ENCODE measurements at places on chromosomes 12 and 14.

DNA sequence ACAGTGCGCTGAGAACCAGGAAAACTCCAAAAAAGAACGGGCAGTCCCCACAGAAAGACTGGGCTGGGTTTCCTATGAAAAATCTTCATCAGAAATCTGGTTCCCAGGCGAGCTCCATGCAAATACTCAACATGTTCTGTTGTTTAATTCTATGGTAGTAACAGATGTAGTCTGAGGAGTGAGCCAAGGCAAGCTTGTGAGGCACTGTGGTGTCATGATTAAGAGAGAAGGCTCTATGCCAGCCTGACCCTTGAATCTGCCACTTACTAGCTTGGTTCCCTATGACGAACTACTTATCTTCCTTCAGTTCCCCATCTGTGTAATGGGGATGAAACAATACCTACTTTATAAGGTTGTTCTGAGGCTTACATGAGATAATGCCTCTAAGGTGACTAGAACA is 10.7 kb downstream of the POMT2 start:
- no peak for DNase-seq

DNA sequence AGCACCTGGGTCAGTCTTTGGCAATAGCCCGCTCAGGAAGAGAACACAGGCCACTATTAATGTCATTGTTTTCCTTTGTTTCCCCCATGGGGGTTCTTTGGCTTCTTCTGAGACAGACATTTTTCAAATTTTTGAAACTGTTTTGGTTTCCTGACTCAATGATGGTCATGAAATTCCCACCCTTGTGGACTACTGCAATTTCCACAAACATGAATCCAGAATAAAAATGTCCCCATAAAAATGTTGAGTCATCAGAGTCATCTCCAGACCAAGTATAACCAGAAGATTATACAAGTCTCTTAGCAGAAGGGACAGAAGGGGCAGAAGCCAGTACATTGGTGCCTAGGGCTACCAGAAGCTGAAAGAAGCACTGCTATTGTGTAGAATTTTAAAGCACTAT is 29.1 kb downstream of the SLCO1A2 start:
- no peak for DNase-seq

DNA sequence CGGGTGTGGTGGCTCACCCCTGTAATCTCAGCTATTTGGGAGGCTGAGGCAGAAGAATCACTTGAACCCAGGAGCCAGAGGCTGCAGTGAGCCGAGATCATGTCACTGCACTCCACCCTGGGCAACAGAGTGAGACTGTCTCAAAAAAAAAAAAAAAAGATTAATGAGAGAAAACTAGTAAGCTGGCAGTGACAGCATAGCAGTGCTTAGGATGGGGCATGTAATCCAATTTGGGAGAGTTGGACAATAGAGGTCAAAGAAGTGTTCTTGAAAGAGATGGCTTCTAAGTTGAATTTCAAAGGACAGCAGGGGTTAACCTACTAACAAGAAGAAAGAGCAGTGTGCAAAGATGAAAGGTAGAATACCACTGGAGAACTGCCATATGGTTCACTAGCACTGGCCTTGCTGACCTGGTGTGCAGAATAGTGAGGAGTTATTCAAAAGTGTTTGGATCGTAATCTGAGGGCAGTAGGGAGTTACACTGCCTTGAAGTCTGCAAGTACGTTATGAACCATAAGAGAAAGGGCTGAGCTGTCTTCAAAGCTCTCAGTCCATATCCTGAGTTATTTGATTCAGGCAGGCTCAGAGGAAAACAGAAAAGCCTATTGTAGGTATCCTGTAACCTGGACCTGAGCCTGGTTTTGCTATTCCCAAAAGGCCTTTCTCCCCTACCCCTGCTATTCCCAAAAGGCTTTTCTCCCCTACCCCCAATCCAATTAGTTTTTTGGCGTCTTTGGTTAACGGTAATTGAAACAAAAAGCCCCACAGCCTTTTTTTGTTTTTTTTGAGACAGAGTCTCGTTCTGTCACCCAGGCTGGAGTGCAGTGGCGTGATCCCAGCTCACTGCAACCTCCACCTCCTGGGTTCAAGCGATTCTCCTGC is 3.4 kb downstream of the XPOT start:
- no peak for DNase-seq

- no peak for DNase-seq
Measured at GRCh38 chr12:5377997-5378592, 53.8 kb upstream of the NTF3 start.

GRCh38 chr14:55847766-55848165 is 267.8 kb downstream of the KTN1 start:
- DNase-seq = no peak

GRCh38 chr12:2032506-2032905 is 20.3 kb upstream of the CACNA1C start:
- DNase-seq = no peak

- DNase-seq = peak; percentile 40
Measured at GRCh38 chr14:70822530-70823185, 13.3 kb upstream of the MAP3K9 start.

GRCh38 chr12:101051151-101051550 is 158.9 kb downstream of the SLC5A8 start:
- no peak for DNase-seq

GRCh38 chr14:53032161-53032803 is 81.4 kb upstream of the FERMT2 start:
- no peak for DNase-seq

- DNase-seq = no peak
Measured at GRCh38 chr12:116969615-116970585, 59.1 kb downstream of the FBXW8 start.

DNA sequence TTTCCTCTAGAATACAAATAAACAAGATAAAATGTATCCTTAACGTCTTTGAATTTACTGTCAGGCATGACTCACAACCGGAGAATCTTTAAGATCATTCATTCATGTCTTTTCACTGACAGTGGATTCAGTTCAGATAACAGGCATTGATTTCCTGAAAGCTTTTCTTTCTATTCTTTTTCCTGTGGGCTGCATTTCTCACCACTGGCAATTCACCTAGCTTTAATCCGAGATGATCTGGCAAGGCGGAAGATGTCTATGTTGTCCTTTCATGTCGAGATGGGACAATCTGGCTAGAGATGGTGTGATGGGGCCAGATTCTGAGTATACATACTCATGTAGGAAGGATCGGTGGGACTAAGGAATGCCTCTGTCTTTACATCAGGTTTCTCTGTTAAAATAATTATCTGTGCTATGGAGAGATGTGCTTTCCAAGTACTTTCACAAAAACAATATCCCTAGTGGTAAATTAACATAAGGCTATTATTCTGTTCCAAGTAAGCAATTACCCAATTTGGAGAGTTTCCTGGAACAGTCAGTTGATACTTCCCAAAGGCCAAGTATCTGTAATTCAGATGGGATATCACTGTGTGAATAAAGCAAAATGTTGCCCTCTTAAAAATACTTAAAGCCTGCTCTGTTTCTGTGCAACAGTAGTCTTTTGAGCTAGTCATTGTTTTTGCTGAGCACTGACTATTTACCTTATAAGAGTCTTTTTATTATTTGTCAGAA is 17.8 kb downstream of the ACSS3 start:
- no peak for DNase-seq

- DNase-seq = no peak
Measured at GRCh38 chr12:123036466-123037285, 56.2 kb downstream of the ARL6IP4 start.

DNA sequence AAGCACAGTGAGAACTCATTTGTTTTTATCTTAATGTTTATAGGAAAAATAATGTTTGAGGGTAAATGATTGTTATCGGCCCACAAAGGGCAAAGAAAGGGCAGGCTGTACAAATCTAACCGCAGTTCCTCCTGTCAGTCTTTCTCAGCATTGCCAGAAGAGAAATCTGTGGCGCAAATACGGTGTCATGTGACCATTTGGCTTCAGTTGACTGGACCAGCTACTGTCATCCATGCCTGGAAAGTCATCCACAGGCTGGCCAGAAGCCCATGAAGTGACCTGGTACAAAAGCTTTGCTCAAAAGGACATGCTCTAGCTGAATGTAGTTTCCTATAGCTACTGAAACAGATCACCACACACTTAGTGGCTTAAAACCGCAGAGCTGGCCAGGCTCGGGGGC is 43.6 kb downstream of the HCAR2 start:
- DNase-seq = no peak

GRCh38 chr14:61553730-61554641 is 141.3 kb upstream of the HIF1A start:
- no peak for DNase-seq

DNA sequence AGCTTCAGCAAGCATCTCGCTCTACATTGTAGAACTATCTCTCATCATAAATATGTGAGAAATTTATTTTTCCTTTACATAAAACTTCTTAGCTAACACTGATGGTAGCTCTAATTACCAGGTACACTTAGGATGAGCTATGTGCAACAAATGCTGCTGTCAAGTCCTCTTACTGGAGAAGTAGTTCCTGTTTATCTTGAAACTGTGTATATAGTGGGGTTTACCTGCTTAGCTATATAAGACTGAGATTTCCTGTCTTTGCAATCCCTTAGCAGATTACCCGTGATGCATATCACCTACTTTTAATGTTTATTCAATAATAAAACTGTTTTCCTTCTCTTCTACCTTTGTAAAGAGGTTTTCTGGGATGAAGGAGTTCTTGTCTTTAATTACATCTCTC is 98.0 kb upstream of the USP15 start:
- no peak for DNase-seq

- no peak for DNase-seq
Measured at GRCh38 chr12:51848841-51849735, 570 bp upstream of the FIGNL2 start.

- DNase-seq = no peak
Measured at GRCh38 chr14:81169711-81170103, 51.1 kb downstream of the GTF2A1 start.

DNA sequence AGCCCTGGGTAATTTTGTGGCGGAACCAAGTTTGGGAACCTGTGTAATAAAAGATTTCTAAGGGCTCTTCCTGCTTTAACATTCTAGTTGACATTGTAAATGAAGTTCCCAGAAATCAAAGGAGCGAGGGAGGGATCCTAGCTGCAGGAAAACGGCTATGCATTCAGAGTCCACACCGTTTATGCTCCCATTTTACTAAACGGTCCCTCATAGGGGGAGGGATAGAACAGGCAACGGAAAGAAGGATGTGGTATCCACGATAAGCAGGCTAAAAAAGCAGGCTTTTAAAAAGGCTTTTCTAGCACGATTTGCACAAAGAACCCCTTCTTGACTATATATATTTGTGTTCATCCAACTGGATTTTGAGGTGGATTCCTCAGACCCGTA is 559 bp downstream of the SYNJ2BP start:
- no peak for DNase-seq

- DNase-seq = no peak
Measured at GRCh38 chr12:65606008-65606766, 218.1 kb upstream of the HMGA2 start.

DNA sequence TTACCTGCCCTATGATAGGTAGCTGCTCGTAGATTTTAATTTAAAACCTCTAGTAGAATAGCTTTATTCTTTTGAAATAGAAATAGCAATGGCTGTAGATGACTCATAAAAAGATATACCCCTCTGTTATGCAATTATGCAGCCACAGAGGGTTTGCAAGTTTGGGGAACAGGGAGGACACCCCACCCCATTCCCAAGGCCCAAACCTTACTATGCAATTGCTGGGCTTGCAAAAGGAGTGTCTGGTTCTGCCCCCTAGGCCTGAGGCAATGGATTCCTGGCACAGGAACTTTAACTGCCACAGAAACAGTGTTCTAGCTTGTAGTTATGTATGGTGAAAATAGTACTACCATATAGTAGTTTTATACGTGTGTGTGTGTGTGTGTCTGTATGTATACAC is 403.3 kb downstream of the ADAMTS20 start:
- no peak for DNase-seq

DNA sequence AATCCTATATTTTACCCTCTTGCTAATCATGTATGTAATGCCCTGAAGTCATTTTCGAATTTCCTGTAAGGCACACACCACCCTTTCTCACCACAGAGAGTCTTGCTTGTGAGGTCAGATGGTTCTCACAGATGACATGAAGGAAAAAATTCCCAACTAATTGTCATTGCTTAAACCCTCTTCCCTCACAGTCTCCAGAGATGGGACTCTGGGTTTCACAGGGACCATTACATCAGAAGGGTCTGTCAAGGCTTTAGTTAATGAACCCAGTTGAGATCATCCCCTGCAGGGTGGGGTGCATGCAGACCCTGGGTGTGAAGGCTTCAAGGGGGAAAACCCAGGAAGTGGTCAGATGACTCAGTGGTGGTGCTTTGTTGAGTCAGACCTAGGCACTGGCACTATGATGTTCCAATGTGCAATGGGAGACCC is 229.6 kb downstream of the BCAT1 start:
- DNase-seq = no peak

GRCh38 chr14:54857830-54858269 is 44.8 kb downstream of the GCH1 start:
- DNase-seq = no peak

GRCh38 chr14:25103271-25103670 is 53.3 kb upstream of the STXBP6 start:
- no peak for DNase-seq

GRCh38 chr12:14273913-14274311 is 91.6 kb upstream of the ATF7IP start:
- no peak for DNase-seq

- peak; percentile 16 for DNase-seq
Measured at GRCh38 chr12:113413488-113413939, 8.7 kb upstream of the SDSL start.

DNA sequence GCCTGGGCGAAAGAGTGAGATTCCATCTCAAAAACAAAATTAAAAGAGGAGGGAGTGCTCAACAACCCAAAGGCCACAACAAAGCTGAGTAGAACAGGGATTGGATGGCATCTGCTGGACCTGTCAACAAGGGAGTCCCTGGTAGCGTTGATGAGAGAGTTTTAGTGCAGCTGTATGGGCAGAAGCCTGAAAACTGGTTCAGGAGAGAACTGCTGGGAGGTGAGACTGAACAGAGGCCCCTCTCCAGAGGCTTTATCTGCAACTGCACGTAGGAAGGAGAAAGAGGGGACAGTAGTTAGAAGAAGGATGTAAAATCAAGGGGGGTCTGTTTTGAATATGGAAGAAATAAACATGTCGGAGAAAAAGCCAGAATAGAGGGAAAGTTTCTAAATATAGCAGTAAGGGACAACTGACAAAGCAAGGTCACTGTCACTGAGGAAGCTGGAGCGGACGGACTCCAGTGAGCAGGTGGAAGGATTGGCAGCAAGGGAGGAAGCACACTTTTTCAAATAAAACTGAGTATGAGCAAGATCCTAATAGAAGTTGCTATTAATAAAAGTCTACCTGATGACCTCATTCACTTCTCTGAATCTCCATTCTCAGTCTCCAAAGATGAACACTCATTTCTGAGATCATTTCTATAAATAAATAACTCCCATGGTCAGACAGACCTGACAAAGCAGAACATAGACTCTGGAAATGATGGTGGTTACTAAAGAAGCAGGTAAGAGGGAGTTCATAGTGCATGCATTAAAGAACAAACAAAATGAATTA is 11.8 kb upstream of the ATF1 start:
- DNase-seq = no peak

DNA sequence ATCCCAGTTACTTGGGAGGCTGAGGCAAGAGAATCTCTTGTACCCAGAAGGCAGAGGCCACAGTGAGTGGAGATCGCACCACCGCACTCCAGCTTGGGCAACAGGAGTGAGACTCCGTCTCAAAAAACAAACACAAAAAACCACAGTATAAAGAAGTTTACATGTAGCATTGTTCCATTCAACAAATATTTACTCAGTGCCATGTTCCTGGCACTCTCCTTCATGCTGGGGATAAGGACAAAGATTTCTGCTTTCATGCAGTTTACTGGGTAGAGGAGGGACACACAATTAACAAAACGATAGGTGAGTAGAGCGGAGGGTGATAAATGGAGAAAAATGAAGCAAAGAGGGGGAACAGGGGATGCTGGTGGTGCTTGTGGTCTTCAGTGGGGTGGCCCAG is 68.2 kb upstream of the OVCH1 start:
- no peak for DNase-seq

- no peak for DNase-seq
Measured at GRCh38 chr14:99925471-99925870, 132.3 kb downstream of the EML1 start.
